ENCODE measurements at places on chromosomes 7 and 10.
A peak's percentile ranks its signal among the peaks of the same experiment; 100 is the strongest.

- DNase-seq = no peak
Observed at GRCh38 chr10:120735773-120736371, 115.3 kb upstream of the WDR11 start.

DNA sequence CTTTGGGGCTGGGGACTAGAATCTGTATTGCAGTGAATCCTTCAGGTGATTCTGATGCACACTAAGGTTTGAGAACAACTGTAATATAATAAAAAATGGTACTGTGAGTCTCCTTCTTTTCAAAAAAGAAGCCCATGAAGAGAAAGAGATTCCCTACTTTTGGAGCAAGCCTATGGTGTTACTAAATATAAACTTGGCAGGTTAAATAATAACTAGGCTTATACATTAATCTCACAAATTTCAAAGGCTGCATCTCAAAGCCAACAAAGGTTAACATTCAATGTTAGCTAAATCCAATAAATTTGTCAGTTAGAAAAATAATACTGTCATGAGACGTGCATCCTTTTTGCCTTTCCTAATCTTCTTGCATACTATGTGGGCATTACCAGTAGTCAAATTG is 159.7 kb upstream of the LAMB4 start:
- no peak for DNase-seq

- DNase-seq = no peak
Observed at GRCh38 chr7:104008107-104008506, 18.6 kb upstream of the RELN start.

- DNase-seq = no peak
Observed at GRCh38 chr7:128729494-128729893, 9.7 kb upstream of the CALU start.

GRCh38 chr10:97731346-97732051 is 5.4 kb upstream of the ZFYVE27 start:
- DNase-seq = no peak

DNA sequence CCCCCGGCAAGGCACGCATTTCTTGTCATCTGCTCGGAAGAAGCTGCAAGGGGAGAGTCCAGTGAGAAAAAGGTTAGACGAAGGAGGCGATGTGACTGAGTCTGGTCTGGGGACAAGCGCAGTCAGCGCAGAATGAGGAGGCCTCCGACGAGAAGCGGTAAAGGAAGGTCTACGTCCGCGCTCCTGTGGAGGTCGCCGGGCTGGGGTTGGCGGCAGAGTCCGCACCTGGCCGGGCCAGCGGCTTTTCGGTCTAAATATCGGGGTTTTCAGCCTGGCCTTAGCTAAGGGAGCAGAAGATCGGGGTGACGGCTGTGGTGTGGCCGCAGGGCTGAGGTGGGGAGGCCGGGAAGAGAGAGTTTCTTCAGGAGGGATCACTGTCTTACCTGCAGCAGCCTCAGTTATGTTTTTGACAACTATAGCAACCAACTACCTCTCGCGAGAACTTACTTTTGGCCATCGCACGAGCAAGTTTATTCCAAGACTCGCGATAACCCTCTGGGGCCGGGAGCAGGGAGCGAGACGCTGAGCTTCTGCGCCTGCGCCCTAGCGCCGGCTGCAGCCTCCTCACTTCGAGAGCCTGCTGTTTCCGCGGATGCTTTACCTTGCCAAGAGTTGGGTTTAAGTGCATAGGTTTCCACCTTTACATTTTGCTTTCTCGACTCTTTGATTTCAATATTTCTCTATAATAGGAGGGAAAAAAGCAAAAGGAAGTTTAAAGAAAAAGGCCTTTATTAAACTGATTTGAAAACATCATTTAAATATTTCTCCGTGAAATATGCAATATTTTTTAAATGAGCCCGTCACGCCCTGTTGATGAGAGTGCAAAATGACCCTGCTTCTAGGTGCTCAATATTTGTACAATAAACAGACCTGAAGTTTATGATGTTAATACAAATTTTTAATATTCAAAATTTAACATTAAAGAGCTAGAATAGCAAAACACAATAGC is at the start of gene CFAP70:
CFAP70 (minus strand) TSS at position 534 of the 949 bp plus-strand sequence. CDS start 4,068 bp downstream, outside the sequence.
- peak; percentile 84 for DNase-seq

DNA sequence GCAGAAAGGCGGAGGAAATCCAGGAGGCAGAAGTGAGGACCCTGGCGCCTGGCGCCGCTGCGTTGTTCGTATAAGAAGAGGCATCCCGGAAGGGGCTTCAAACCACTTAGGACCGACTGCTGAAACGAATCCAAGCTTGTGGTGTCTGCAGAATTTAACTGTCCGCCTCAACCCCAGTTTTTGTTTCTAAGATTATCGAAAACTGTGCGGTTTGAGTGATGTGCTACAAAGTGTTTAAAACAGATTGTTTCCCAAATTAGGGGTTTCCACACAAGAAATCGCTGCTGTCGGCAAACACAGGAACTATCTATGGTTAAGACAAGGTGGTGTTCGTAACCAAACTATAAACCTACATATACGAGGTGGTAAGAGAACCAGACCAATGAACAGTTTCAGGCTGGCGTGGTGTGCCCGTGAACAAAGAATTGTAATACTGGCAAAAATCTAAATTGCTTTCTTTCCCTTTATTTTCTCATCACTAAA is 835 bp upstream of the DGKI start:
- DNase-seq = no peak

DNA sequence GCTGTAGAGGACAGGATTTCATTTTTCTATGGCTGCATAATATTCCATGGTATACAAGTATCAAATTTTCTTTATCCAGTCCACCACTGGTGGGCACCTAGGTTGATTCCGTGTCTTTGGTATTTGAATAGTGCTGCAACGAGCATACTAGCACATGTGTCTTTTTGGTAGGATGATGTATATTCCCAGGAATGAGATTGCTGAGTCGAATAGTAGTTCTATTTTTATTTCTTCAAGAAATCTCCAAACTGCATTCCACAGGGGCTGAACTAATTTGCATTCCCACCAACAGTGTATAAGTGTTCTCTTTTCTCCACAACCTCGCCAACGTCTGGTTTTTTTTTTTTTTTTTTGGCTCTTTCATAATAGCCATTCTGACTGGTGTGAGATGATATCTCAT is 550.0 kb downstream of the REEP3 start:
- DNase-seq = no peak

- DNase-seq = no peak
Observed at GRCh38 chr10:78913219-78914059, 155.3 kb upstream of the ZMIZ1 start.

GRCh38 chr7:6246251-6246917 is 26.0 kb downstream of the CYTH3 start:
- DNase-seq = no peak

GRCh38 chr10:14667781-14668180 is 106.9 kb downstream of the FAM107B start:
- DNase-seq = no peak

GRCh38 chr10:8659982-8660381 is 605.5 kb downstream of the GATA3 start:
- DNase-seq = no peak

DNA sequence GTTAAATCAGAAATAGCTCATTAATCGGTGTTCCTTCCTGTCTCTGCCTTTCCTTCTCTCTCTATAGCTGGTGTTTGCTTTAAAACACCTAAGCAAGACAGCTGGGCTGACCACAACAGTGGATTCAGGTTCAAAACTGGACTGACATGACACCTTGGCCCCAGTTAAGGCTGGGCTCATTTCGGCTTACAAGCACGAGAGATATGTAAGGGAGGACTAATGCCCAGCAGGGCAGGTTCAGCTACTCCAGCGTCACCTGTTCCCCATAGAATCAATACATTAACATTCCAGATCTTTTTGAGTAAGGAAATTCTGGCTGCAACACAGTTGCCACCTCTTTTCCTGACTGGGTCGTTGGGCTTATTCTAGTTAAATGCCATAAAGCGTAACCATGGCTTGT is 323.0 kb upstream of the AOAH start:
- no peak for DNase-seq
